ENCODE measurements at places on chromosomes 7 and 10. TPM values are rescaled to one million over a fixed set of nuclear protein-coding genes. Genes with fewer than 3 reads are reported as not detected.

Gene THAP5
- 26.3 TPM for total RNA-seq

Gene CALHM2
- 29.4 TPM for total RNA-seq

Gene SRRM3
- 1.1 TPM for total RNA-seq

Gene GDF2
- total RNA-seq, result not detected

Gene VSTM4
- 19.5 TPM for total RNA-seq

Gene OR2A12
- total RNA-seq, result not detected
